ENCODE measurements at places on chromosomes 12 and 14.

GRCh38 chr14:79161571-79161970, 991.4 kb downstream of the NRXN3 start:
- DNase-seq: no peak

DNA sequence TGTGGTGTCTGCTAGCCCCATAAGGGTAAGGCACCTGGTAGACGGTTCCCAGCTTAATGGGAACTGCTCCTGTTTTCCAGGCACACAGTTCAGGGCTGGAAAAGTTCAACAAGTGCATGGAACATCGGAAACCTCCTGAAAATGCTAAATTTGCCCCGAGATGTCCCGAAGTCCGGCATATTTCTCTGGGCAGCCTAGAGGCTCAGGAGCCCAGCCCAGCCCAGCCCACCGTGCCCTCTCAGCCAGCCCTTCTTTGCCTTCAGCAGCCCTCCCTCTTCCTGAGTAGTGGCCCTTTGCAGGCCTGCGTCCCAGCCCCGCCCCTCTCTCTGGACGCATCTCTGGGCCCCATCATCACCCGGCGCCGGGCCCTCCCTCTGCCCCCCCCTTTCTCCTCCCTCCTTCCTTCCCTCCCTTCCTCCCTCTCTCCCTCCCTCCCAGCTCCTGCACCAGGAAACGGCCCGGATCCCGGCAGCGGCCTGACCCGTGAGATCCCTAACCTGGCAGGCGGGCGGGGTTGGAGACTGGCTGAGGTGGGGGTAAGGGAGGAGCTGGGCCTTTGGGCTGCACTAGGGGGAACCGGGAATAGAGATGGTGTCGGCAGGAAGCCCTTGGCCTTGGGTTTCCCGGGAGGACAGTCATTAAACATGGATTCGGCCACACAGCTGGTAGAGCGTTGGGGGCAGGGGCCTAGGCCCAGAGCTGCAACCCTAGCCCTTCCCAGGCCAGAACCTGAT, at the start of gene BCL2L2:
Gene BCL2L2 (plus strand): TSS at position 422 of the 734 bp plus-strand sequence. CDS start 935 bp downstream, outside the sequence.
- no peak for DNase-seq

- no peak for DNase-seq
These were observed 37.2 kb downstream of the TNFAIP2 start for GRCh38 chr14:103160321-103161053.

GRCh38 chr14:62053188-62053587, 291.0 kb downstream of the SNAPC1 start:
- no peak for DNase-seq

GRCh38 chr14:54683882-54684794, 117.2 kb downstream of the SAMD4A start:
- no peak for DNase-seq

DNA sequence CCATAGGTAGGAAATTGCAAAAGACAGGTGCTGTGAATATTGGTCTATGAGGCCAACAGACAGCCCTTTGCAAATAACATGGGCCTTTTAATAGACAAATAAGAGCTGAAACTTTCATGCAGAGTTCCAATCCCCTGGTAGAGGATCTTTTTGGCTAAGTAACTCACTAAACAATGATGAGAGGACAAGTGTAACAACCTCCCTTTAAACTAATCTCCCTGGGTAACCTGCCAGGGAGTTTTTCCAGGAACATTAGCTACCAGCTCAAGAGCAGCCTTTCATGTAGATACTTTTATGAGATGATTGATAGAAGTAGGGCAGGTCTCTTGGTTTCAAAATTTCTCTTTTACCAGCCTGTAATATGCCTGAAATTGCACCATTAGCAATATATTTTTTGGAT, 13.8 kb upstream of the CACNA1C start:
- no peak for DNase-seq

DNA sequence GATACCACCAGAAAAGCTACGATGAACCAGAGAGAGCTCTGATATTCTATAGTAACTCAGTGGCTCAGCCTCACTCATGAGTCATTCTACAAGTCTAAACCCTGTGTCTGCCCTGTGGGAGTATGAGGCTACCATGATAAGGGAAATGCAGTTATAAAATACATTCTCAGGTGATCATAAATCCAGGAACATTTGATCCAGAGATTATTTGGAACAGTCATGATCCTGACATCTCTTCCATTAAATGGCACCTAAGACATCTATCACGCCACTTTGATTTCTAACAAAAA, 202.6 kb upstream of the RASSF8 start:
- no peak for DNase-seq

Data from stimulated activated CD4-positive, alpha-beta T cell treated with anti-CD3 and anti-CD28 coated beads, Interleukin-15, amount 100 ng/mL, for 1 hour (primary cell).